SK-N-SH treated with all-trans-retinoic acid at 6 μM for 48 hours (cell line): ENCODE measurements at places on chromosomes 7 and 10.

- no peak for ATAC-seq
Observed at GRCh38 chr7:23477962-23478866, 7.9 kb upstream of the IGF2BP3 start.

- ATAC-seq: no peak
Observed at GRCh38 chr7:39404907-39405306, 161.3 kb upstream of the YAE1 start.

DNA sequence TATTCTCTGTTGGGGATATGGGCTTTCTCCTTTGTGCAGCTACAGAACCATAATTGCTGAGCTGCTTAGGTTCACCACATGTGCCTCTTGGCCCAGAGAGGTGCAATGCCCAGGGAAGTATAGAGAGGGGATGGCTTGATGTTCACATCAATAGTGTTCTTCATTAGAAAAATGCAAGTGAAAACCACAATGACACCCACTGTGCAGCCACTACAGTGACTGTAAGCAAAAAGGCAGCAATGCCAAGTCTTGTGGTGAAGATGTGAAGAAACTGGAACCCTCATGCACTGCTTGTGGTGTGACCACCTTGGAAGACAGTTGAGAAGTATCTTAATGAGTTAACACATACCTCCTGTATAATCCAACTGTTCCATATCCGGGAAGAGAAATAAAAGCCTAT, 318.9 kb upstream of the ZMIZ1 start:
- ATAC-seq: no peak

DNA sequence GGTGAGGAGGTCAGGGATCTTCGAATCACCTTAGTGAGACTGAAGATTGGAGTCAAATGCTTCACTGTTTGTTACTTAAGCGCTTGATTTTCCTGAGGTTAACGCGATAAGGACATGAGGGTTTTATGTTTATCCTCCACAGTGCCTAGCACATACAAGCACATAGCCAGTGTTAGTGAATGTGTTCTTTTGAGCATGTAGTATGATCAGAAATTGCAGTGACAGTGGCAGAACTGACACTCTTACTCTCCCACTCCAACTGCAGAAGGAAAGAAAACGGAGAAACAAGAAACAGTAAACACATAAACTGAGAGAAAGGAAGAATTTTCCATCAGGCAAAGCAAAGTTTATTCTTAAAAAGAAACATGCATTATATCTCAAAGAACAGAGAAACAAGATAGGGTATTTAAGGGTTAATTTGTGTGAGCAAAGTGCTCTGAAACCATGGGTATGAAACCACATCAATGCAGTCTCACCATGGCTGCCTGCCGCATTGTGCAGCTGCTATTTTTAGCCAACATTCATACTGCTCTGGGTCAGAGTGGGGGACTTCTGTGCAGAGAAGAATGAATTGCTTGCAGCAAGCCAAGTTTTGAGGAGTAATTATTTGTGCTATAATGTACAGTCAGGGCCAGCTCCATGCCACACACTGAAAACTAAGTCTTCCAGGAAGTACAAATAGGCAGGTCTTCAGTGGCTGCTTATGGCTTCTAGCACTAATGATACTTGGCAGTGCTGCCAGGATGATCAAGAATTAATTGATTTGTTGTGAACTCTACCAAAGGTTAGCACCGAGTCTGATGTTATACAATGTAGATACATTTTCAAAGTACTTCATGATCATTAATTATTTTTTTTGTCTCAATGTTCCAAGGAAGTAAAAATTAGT, 152.0 kb downstream of the MACC1 start:
- ATAC-seq: peak; percentile 50; the same call in 2 of the 3 replicates

GRCh38 chr7:117827862-117828261, 45.4 kb downstream of the CTTNBP2 start:
- peak; percentile 61 for ATAC-seq

- ATAC-seq: peak; percentile 32
Observed at GRCh38 chr7:92766461-92767003, 69.8 kb downstream of the CDK6 start.

GRCh38 chr10:26451903-26452302, 13.8 kb downstream of the APBB1IP start:
- no peak for ATAC-seq

DNA sequence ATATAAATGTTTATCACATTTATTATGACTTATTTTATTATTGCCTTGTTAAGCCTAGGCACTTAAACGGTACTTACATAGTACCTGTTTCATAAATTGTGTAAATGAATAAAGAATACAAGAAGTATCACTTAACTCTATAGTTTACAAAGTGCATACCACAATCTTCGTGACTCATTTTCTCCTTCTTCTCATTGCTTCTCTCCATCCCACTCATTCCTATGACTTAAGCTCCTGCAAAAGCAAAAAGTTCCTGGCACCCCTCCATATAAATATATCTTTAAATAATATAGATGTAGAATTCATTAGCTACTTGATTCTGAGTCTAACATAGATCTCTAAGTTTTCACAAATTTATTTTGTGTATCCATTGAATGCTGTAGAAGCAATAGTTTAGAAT, 1382.0 kb upstream of the CELF2 start:
- no peak for ATAC-seq

- no peak for ATAC-seq
Observed at GRCh38 chr10:78541481-78542140, 507.9 kb downstream of the RPS24 start.

- peak; percentile 34; the same call in 1 of the 3 replicates for ATAC-seq
Observed at GRCh38 chr7:77651575-77652162, 44.6 kb upstream of the RSBN1L start.

GRCh38 chr10:29358010-29358616, 69.2 kb downstream of the LYZL1 start:
- no peak for ATAC-seq

- peak; percentile 68 for ATAC-seq
Observed at GRCh38 chr7:80450621-80451308, 61.1 kb downstream of the GNAT3 start.

DNA sequence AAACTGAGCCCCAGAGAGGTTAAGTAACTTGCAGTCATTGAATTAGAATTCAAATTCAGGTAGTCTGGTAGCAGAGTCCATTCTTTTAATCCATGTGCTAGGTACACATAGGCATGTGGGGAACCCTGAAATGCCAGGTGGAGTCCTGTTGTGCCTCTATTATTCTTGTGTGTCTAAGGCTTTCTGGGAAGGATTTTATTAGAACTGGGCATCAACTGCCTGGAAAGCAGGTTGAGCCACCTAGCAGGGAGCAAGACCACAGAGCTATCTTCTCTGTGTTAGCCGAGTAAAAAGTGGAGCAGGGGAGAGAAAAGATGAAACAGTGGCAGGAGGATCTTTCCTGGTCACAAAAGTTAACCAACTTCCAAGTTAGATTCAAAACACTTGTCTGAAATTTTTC, 494.6 kb downstream of the LRMDA start:
- no peak for ATAC-seq

DNA sequence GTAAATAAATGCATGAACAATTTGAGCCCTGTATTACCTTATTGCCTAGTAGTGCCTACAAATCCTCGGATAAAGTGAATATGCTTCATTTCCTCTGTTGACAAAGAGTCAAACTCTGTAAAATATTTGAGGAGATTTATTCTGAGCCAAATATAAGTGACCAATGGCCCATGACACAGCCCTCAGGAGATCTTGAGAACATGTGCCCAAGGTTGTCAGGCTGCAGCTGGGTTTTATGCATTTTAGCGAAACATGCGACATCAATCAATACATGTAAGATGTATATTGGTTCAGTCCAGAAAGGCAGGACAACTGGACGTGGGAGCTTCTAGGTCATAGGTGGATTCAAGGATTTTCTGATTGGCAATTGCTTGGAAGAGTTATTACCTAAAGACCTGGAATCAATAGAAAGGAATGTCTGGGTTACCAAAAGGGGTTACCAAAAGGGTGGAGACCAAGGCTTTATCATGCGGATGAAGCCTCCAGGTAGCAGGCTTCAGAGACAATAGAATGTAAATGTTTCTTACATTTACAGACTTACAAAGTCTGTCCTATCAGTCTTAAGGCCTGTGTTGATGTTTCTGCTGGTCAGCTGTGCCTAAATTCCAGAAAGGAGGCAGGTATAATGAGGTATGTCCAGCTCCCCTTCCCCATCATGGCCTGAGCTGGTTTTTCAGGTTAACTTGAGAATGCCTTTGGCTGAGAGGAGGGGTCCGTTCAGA, 220.1 kb upstream of the FZD1 start:
- ATAC-seq: no peak

GRCh38 chr7:15848362-15848761, 161.9 kb upstream of the MEOX2 start:
- no peak for ATAC-seq

DNA sequence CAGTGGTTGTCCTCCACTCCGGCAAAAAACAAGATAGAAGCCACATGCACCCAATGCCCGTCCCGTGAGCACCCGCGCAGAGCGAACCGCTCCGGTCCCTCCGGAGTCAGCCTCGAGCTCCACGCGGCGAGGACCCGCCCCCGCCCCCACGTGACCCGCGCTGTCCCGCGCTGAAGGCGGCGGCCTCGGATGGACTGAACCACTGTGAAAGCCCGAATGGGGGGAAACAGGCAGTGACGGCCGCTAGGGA, 766 bp upstream of the EIF3B start:
- ATAC-seq: peak; percentile 89

DNA sequence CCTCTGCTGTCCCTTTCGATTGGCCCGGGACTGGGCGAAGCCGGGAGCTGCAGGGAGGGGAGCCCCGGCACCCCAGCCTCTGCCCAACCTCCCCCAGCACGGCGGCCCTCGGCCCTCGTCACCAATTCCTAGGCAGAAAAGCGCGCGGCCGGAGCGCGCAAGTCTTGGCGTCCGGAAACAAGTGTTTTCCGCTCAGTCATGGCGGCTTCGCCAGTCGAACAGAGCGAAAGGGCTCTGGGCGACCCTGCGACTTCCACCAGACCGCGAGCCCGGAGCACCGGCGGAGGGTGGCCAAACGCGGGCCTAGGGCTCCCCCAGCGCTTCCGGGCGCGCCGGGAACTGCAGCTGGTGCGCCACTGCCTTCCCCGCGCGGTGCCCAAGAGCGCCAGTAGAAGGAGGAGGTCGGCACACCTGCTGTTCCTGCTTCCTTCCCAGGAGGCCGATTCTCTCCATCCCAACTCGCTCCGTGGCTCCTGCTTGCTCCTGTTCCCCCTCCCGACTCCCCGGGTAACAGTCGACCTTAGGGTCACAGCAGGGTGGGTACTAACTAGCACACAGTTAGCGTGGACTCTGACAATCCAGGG, 729.9 kb downstream of the ZWINT start:
- peak; percentile 85 for ATAC-seq

- ATAC-seq: peak; percentile 57; the same call in 2 of the 3 replicates
Observed at GRCh38 chr7:95509199-95509598, 23.5 kb downstream of the ASB4 start.

GRCh38 chr10:99346247-99346646, 17.1 kb downstream of the CNNM1 start:
- ATAC-seq: no peak; the same call in 2 of the 3 replicates
